CD4-positive, alpha-beta memory T cell (primary cell): ENCODE measurements at places on chromosomes 2 and 18.
A peak's percentile ranks its signal among the peaks of the same experiment; 100 is the strongest.

DNA sequence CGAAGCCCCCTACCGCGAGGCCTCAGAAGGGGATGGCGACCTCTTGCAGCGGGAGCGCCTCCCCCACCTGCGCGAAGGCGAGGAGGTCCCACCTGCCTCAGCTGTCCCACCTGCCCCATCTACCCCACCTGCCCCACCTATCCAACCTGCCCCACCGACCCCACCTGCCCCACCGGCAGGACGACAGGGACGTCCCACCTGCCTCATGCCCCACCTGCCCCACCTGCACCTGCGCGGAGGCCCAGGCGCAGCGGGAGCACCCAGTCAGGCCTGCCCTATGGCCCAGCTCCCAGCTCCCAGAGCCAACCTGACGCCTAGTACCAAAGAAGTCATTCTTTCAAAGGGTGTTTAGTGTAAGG is 489.1 kb upstream of the SMIM21 start:
- no peak for DNase-seq

- DNase-seq, result no peak
Measured at GRCh38 chr2:100568989-100569388, 6.2 kb downstream of the PDCL3 start.

DNA sequence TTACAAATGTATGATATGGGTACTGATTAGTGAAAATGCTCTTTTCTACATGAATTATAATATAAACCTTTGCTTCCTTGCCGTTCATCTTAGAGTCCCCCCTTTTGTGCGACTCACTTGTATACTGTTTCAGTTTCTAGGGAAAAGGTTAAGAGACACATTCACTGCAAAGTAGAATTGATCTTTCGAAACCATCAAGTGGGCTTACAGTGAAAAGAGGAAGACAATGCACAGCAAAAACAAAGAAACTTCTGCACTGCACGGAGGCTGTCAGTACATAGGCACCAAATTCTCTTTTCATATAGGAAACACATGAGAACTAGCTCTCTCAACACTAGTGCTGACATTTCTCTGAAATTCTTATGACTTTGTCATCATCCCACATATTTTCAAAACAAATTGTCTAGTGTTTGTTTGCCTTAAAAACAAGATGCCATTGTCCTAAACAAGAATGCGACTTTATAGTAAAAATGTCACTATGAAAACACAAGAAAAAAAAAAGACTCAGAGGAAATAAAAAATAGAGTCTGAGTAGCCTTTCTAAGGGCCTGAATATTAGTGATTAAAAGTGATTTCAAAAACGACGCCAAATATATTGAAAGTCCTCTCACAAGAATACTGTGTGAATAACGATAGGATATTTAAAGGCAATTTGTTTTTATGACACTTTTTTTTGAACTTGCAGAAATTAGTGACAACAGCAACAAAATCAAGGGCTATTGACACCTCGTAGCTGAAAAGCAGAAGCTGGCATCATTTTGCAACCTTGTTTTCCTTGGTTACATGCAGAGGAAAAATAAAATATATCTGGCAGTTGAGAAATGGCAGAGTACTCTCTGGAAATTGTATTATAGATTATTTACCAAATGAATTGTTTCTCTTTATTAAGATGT is 827.0 kb downstream of the BCL11A start:
- DNase-seq, result no peak

GRCh38 chr2:137659616-137660015 is 304.7 kb upstream of the HNMT start:
- DNase-seq, result no peak

DNA sequence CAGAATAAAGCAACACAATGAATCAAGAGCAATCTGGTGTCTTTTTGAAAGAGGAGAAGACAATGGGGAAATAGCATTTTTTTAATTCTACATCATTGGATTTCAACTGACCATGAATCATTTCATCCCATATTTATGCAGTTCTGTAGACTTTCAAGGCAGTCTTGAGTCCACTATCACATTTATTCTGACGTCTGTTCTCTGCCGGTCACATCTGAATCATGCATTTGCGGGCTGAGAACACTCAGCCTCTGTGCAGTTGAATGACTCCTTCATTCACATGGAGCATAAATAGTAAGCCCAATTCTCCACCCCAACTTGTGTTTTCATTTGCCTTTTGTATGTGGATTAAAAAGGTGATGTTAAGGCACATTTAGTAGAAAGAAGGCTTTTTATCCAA is 128.2 kb downstream of the AKAIN1 start:
- no peak for DNase-seq

DNA sequence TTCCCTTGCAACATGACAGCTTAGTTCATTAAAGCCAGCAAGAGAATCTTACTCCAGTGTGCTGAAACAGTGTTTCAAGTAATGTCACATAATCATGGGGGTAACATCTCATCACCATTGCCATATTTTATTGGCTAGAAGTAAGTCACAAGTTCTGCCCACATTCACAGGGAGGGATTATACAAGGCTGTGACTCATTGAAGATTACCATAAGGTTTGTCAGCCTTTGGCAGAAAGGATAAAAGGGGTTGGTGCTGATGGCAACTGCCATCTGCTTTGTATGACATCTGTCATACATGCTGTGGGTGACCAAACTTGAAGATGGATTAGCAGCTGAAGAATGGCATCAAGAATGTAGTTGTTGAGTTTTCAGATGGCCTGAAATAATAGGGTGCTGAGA is 61.2 kb downstream of the KCNE4 start:
- DNase-seq, result no peak

- no peak for DNase-seq
Measured at GRCh38 chr2:144798034-144798433, 278.1 kb upstream of the ZEB2 start.

- DNase-seq, result no peak
Measured at GRCh38 chr2:195407783-195408182, 249.2 kb upstream of the SLC39A10 start.

- DNase-seq, result no peak
Measured at GRCh38 chr18:70135604-70136003, 69.9 kb downstream of the RTTN start.

- DNase-seq, result no peak
Measured at GRCh38 chr18:55427951-55428350, 160.0 kb downstream of the TCF4 start.

- DNase-seq, result no peak
Measured at GRCh38 chr2:41827354-41827971, 220.4 kb upstream of the PKDCC start.

- no peak for DNase-seq
Measured at GRCh38 chr2:104033399-104033798, 820.5 kb upstream of the POU3F3 start.

DNA sequence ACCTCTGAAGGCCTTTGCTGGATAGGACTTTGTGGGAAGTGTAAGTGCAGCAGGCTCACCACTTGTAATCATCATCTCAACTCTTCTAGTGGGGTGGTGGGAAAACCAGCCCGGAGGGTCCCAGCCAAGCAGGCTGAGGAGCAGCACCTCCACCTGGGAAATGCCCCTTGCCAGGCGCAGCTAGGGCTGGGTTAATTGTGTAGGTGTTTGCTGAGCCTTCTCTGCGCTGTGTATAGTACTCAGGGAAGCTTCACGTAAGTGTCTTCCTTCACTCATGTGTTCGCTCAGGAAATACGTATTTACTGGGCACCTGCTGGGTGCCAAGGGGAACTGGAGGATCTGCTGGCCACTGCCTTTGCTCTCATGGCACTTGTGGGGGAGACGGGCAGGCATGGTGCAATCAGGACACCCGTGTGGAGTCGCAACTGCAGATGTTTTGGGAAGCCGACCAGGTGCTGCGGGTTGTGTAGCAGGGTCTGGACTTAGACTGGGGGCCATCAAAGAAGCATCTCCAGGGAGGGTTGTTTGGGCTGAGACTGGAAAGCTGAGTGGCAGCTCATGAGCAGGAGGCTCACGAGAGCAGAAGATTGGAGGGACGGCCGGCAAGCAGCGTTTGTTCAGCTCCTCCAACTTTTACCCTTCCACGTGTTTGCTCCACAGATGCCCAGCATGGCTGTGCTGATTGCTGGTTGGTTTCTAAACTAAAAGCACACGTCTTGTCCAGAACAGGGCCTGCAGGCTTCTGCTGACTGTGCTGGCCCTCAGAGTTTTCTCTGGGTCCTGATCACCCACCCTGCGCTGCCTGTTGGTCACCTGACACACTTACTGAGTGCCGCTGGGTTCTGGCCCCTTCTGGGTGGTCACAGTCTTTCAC is 164.6 kb downstream of the LDLRAD4 start:
- DNase-seq, result peak; percentile 45

- no peak for DNase-seq
Measured at GRCh38 chr2:165472922-165473321, 3.4 kb downstream of the CSRNP3 start.

GRCh38 chr2:12014088-12014960 is 267.9 kb downstream of the LPIN1 start:
- no peak for DNase-seq

DNA sequence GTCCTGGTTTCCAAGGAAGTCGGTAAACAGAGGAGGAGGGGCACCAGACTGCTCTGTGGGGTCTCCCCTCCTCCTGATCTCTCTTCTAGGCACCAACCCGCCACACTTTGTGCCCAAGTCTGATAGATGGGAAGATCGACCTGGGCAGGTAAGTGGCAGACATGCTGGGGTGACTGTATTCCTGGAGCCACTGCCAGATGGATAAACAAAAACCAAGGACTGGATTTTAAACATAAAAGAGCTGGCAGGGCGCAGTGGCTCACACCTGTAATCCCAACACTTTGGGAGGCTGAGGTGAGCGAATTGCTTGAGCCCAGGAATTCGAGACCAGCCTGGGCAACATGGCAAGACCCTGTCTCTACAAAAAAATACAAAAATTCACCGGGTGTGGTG is 181.2 kb downstream of the ANAPC1 start:
- DNase-seq, result no peak

DNA sequence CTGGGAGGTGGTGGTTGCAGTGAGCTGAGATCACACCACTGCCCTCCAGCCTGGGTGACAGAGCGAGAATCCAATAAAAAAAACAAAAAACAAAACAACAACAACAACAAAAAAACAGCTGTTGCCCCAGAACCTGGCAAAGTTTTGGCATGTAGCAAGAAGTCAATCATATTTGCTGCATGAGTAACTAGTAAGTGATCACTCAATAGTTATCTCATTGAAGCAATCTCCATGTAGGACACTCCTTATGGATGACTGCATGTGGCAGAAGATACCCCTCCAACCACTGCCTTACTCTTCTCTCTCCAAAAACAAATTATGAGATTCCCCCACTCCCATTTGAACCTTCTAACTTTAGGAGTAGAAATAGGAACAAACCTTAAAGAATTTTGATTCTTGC is 113.7 kb downstream of the TTC27 start:
- DNase-seq, result no peak

DNA sequence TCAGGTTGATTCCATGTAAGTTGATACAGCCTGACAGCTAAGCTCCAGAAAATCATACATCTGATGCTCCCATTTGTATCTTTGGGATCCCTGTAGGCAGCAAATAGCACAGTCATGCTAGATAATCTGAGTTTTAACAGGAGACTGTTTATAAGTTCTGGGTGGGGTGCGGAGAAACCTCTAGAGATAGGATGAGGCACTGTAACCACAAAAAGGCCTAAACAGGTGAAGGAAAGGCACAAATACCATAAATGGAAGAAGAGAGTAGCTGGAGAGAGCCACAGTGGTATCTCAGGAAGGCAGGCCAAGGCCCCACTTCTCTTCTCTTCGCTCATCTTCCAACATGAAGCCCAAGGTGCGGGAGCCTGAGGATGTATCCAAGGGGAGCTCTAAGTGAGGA is 18.1 kb upstream of the B4GALT6 start:
- no peak for DNase-seq

DNA sequence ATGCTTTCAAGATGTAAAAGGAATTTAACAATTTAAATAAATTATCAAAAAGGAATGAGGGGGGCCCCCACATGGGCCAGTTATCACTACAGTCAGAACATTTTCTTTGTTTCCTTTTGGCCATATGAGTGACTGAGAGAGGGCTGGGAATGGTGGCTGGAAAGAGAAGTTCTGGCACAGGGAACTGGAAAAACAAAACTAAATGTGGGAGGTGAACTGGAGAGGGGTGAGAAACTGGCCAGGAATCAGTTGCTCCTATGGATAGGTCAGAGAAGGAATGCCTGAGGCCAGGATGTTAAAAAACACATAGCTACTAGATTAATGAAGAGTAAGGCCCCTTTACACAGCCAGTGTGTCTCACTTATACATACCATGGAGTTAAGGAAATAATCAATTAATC is 121.0 kb downstream of the RBMS1 start:
- DNase-seq, result no peak

- DNase-seq, result no peak
Measured at GRCh38 chr2:165796819-165797530, 2.9 kb upstream of the GALNT3 start.

- no peak for DNase-seq
Measured at GRCh38 chr2:188766471-188766856, 207.7 kb upstream of the COL3A1 start.

GRCh38 chr2:238936162-238937052 is 88.5 kb downstream of the TWIST2 start:
- no peak for DNase-seq

DNA sequence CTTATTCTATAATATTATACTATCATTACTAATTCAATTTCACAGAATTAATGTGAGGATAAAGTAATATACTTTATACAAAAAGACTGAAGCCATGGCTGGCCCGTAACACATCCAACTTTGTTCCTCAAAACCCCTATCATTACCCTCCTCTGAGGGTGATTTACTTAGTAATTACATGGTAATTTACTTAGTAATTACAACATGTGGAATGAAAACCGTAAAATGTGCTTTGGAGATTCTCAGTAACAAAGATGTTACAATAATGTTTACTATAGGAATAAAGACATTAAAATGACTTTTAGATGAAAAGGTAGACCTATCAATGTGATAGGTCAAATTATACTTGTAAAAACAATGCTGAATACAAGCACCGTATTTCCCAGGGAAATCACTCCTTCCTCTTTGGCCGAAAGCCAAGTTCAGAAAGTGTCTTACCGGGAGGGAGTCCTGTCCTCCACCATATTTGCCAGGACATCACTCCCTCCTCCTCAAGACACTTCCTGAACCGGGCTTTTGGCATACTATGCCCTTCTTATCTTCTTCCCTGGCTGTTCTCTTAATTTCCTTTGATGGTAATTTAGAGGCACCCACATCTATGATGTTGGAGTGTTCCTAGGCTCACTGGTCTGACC is 1047.8 kb downstream of the SOCS6 start:
- DNase-seq, result no peak

DNA sequence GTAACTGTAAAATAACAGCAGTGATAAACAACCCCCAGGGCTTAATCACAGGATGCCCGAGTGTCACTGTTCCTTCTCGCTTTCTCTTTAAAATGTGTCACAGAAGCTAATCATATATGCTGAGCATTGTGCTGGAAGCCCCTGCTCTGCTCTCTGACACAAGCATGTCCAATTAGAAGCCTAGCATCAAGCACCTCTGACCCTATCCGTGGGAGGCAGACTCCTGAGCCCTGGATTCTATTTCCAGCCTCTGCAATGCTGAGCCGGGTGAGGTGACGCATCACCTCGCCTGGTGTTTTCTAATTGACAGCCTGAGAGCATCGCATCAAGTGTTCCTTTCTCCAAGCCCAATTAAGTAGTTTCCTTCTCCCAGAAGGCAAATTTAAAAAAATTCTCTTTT is 19.7 kb upstream of the SCG2 start:
- no peak for DNase-seq

- DNase-seq, result no peak
Measured at GRCh38 chr2:37847792-37848191, 77.3 kb upstream of the RMDN2 start.

- no peak for DNase-seq
Measured at GRCh38 chr2:234917211-234917975, 34.4 kb upstream of the SH3BP4 start.

GRCh38 chr2:240638512-240639160 is 13.4 kb downstream of the GPR35 start:
- no peak for DNase-seq

GRCh38 chr2:191451116-191451515 is 205.9 kb downstream of the MYO1B start:
- DNase-seq, result no peak
